ENCODE measurements at places on chromosomes 3 and 15.

DNA sequence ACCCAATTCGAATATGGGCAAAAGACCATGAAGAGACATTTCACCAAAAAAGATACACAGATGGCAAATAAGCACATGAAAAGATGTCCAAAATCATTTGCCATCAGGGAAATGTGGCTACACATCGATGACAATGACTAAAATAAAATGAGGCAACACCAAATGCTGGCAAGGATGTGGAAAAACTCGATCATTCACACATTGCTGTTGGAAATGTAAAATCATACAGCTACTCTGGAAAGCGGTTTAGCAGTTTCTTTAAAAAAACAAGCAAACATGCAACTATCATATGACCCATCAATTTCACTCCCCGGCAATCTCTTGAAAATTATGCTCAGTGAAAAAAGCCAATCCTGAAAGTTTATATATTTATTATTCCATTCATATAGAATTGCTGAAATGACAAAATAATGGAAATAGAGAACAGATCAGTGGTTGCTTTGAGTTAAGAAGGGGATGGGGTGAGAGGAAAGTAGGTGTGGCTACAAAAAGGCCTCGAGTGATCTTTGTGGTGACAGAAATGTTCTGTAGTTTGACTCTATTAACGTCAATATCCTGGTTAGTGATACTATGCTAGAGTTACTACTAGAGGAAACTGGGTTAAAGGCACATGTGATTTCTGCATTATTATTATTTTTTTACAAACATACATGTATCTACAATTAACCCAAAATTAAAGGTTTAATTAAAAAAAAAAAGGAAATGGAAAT is 45.0 kb downstream of the DLG1 start:
- DNase-seq = no peak

DNA sequence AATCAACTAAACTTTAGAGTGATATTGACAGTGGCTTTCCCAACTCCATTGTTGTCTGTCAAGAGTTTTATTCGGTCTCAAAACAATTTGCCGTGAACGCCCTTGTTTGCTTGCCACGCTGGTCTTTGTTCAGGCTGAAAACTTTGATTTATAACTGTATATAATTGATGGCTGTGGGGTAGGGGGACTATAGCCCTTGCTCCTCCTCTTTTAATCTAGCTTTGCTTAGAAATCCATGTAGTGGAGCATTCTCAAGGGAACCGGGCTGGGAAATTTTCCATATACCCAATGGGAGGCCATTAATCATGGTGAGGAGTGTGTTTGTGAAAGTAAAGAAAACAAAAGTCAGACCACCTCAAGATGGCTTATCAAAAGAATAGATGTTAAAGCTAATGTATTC is 339.8 kb upstream of the RARB start:
- DNase-seq = no peak

DNA sequence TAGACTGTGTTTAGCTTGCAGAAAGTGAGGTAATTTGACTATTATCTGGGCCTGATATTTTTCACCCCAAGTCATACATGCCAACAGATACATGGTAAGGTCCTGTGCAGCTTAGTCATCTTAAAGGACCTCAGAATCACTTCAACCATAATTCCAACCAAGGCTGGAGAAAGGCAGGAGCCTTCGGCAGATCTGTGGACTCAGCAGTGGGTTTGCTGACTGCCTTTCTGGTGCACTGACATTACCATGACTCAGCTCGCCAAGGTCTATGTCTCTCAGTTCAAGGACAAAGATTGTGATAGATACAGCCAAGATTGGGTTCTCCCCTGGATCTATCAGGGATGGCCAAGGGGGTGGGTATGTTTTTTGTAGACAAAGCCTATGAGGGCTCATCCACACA is 32.7 kb downstream of the LYZL4 start:
- DNase-seq = no peak

DNA sequence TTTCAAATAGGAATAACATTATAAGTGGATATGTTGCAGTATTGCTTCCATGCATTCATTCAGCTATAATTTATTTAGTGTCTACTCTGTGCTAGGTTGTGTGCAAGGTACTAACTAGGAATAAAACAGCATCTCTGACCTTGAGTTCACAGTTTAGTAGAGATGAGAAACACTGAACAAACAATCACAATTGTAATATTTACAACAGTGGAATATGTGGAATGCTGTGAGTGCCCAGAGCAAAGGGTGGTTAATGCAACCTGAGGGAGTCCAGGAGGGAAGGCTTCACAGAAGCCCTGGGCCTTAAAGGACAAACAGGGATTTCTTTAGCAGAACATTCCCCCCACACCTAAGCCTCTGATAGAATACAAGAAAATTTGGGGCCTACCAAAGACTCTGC is 13.3 kb downstream of the SFMBT1 start:
- DNase-seq = no peak

DNA sequence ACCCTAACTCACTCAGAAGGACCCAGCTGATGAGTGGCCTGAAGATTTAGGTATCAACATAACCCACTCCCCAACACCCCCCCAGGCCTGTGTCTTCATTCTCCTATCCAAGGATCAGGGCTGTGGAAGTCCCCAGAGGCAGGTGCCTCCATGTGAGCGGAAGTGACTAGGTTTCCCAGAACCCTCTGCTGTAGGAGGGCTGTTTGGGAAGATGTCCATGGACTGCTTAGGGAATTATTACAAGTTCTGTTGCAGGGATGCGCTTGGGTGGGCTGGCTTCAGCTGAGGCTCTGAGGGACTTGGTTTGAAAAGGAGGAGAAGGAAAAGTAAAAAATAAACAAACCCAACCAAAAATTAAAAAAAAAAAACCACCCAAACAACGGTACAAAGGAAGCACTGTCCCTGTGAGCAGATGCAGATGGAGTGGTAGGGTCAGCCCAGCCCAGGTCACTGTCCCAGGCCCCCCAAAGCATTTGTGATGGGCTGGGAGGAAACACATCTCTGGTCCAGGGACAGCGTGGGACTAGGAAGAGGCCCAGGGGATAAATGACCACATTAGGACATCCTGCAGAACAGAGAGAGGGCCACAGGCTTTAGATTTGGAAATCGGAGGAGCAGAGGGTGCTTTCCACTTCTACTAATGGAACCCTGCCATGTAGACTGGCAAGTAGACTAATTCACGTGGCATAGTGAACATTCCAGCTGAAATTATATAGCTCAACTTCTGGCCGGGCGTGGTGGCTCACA is 12.2 kb upstream of the APOD start:
- no peak for DNase-seq

GRCh38 chr15:47383102-47383501 is 334.2 kb upstream of the SEMA6D start:
- DNase-seq = no peak

All from stimulated activated CD4-positive, alpha-beta T cell treated with anti-CD3 and anti-CD28 coated beads, Interleukin-2, amount 100 ng/mL, for 24 hours (primary cell).